ENCODE measurements at places on chromosomes 4 and X.

DNA sequence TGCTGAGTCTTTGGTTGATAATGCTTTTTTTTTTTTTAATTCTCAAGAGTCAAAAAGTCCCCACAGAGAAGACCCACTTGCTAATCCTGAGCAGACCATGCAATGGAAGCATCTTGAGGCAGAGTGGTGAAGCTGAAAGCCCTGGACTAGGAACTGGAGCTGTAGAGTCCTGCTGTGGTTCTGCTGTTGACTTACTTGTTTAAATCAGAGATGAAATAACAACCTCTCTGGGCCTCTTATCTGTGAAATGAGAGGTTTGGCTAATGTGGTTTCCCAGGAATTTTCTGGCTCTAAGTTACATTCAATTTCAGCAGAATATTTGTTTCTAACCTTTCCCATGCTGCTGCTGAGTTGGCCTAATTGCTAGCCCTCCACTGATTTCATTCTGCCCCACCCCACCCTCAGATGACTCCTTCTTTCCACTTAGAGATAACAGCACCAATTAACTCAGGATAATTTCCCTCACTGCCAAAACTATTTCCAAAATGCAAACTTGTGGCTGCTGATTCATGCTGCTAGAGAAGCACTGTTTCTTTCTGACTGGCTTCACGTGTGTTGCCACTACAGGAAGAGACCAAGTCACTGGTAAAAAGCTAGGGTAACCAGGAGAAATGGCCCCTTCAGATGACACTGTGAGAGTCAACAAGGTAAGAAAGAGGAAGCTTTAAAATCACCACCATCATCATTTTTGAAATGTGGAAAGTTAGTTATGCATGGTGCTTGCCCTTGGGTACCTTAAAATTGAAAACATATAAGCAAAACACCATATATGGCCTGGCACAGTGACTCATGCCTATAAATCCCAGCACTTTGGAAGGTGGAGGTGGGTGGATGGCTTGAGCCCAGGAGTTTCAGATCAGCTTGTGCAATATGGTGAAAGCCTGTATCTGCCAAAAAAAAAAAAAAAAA lies 326.4 kb downstream of the DCHS2 start:
- no peak for DNase-seq

GRCh38 chr4:42167709-42168108 lies 15.3 kb upstream of the BEND4 start:
- DNase-seq, result no peak

- no peak for DNase-seq
These were observed 9.0 kb upstream of the YIPF7 start for GRCh38 chr4:44660396-44660795.

- DNase-seq, result no peak
These were observed 59.2 kb downstream of the NBDY start for GRCh38 chrX:56788229-56788628.

DNA sequence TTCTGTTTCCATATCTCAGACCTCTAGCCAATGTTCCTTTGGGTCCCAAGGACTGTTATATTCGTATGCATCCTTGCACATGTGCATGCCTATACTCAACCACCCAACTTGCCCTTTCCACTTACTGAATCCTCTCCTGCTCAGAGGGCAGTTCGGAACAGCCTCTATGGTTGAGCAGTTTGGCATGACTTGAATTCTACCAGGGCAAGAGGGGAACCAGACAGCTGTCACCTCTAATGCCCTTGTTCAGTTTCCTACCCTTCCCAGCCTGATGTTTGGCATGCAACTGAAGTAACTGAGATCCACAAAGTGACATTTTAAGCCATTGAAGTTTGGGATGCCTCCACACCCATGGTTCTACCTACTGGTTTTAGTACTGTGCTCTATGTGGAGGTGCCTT lies 17.5 kb downstream of the DRP2 start:
- no peak for DNase-seq

- DNase-seq, result no peak
These were observed 60.5 kb downstream of the NDNF start for GRCh38 chr4:121011780-121012340.
